Glutamatergic neuron (in vitro differentiated cells): ENCODE measurements at places on chromosomes 6 and 20. TPM values are rescaled to one million over a fixed set of nuclear protein-coding genes. Genes with fewer than 3 reads are reported as not detected.

The WFDC12 gene
- not detected for total RNA-seq

The PAK1IP1 gene
- total RNA-seq: 14.6 TPM

The SPATS1 gene
- not detected for total RNA-seq

The ASIP gene
- total RNA-seq: not detected

The SYS1 gene
- total RNA-seq: 17.7 TPM

The GPLD1 gene
- total RNA-seq: 2.0 TPM

The CASS4 gene
- total RNA-seq: not detected

The MAK gene
- not detected for total RNA-seq

The CNR1 gene
- total RNA-seq: 143 TPM

The FNDC11 gene
- total RNA-seq: 9.3 TPM

The BTN1A1 gene
- not detected for total RNA-seq

The MUC21 gene
- total RNA-seq: not detected

The PAX1 gene
- not detected for total RNA-seq

The MOG gene
- total RNA-seq: not detected

The RIN2 gene
- 108 TPM for total RNA-seq

The CLIC5 gene
- total RNA-seq: not detected

The ECT2L gene
- total RNA-seq: 2.7 TPM

The FRK gene
- total RNA-seq: 0.37 TPM

The PSORS1C2 gene
- 0.49 TPM for total RNA-seq

The SNRPB gene
- total RNA-seq: 114 TPM

The LSM2 gene
- 68.2 TPM for total RNA-seq

The C20orf144 gene
- total RNA-seq: not detected

The MRAP2 gene
- 5.1 TPM for total RNA-seq

The CD109 gene
- total RNA-seq: 0.49 TPM

The RSPO4 gene
- total RNA-seq: 0.86 TPM

The SYCP2 gene
- 0.69 TPM for total RNA-seq

The ZNF512B gene
- 32.2 TPM for total RNA-seq

The TNFRSF6B gene
- not detected for total RNA-seq

The APOBEC2 gene
- 0.61 TPM for total RNA-seq

The SLC22A1 gene
- 2.2 TPM for total RNA-seq

The CYP21A2 gene
- total RNA-seq: 0.64 TPM

The TTK gene
- 6.3 TPM for total RNA-seq

The GMNN gene
- total RNA-seq: 20.1 TPM

The HLA-DMA gene
- 0.76 TPM for total RNA-seq

The ELOVL2 gene
- total RNA-seq: 10.6 TPM

The PDE7B gene
- not detected for total RNA-seq

The PKHD1 gene
- total RNA-seq: 0.02 TPM

The COX4I2 gene
- total RNA-seq: not detected

The PRICKLE4 gene
- total RNA-seq: 2.3 TPM

The OPN5 gene
- not detected for total RNA-seq

The FOXF2 gene
- 0.71 TPM for total RNA-seq

The HNF4A gene
- total RNA-seq: not detected

The TXNDC5 gene
- total RNA-seq: 25.3 TPM

The SCP2D1 gene
- not detected for total RNA-seq

The FOXQ1 gene
- 1.9 TPM for total RNA-seq

The SIGLEC1 gene
- not detected for total RNA-seq

The CST2 gene
- total RNA-seq: not detected

The ADTRP gene
- total RNA-seq: not detected

The SAMD5 gene
- total RNA-seq: 1.6 TPM

The PLN gene
- not detected for total RNA-seq

The DNAH8 gene
- not detected for total RNA-seq

The TRIM31 gene
- not detected for total RNA-seq

The RIPPLY2 gene
- 4.9 TPM for total RNA-seq
